ENCODE measurements at places on chromosomes 7 and 10.

DNA sequence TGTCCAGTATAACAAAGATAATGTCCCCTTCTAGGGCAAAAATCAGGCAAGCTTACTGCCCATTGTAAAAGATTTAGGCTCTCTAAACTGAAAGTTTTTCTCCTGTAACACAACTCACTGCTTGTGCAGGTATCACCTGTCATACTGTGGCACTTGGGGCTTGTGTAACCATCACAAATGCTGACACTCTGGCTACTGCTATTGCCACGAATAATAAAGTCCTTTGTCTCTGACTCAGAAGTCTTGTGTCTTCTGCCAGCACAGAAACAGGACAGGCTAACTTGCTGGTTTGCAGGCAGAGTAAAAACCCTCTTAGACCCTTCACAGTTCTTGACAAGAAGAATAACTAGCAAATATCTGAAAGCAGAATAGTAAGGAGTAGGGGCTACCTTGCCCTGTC, 273.9 kb downstream of the RPS24 start:
- DNase-seq: no peak

DNA sequence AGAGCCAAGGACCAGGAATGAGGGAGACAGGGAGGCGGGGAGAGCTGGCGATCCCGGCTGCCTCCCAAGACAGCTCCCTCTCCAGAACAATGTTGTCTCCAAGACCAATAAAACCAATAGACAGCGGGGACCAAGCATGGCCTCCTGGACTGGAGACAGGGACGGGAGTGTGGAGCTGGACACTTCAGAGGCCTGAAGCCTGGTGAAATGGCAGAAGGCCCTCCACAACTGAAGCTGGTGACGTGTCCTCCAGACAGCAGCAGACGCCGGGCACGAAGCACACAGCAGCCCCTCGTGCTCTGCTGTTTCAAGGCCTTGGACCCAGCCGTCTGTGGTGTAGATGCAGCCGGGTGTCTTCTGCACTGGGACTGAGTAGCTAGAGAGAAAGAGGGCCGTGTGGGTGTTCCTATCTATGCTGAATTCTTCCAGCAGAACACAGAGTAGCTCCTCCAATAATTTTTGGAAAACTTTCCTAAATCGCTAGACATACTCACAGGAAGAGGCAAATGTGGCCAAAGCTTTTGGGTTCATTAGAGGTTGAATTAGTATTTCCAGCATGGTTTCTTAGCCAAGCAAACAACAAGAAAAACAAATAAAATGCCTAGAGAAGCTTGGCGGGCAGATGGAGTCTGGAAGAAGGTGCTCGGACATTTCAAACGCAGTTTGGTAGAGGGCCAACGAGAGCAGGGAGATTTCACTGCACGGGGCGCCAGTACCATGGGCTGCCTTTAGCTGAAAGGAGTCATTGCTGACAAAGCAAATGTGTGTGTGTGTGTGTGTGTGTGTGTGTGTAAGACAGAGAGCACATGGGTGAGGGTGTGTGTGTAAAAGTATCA, 570.4 kb downstream of the TCERG1L start:
- DNase-seq: no peak

DNA sequence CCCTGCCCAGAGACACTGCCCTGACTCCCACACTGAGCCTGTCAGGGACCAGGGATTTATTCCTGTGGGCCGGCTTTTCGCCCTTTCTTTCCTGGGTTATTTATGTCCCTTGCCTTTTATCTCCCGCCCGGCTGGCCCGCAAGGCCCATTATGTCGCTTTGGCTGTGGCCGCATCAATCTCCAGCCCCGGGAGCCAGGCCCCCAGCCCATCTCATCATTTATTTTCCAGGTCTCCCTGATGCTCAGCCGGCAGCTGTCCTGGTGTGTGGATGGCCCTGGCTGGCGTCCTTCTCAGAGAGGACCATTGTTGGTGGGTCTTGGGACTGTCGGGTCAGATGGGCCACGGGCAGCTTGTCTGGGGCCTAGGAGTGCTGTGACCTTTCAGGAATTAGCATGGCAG, 82.3 kb downstream of the FAM241B start:
- DNase-seq: no peak

- no peak for DNase-seq
Measured at GRCh38 chr10:62790019-62790555, 14.4 kb upstream of the ADO start.

DNA sequence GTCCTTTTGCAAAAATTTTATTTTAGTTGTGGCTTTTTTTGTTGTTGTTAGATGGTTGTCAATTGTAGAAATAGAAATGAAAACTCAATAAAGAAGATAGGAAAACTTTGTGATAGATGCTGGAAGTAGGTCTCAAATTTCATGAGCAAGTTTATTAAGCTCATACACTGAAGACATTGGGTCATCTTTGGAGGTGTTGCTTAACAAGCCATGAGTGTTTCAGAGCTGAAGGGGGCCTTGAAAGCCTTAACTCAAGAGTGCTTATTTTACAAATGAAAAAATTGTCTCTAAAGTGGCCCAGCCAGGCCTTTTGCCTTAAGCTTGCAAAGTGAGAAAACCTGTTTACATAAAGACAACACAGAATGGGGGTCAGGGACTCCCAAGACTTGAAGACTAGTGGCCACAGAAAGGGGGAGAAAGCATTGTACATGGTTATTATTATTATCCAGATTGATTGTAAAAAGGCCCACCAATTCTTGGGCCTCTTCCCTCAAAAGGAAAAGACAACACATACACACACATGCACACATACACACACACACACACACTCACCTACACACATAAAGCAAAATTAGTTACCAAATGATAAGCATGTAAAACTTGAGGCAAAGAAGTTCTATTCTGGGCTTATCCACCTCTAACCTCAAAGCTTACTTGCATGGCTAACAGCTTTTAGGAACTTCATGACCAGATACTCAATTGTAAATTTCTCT, 49.7 kb upstream of the GLCCI1 start:
- peak; percentile 9 for DNase-seq

DNA sequence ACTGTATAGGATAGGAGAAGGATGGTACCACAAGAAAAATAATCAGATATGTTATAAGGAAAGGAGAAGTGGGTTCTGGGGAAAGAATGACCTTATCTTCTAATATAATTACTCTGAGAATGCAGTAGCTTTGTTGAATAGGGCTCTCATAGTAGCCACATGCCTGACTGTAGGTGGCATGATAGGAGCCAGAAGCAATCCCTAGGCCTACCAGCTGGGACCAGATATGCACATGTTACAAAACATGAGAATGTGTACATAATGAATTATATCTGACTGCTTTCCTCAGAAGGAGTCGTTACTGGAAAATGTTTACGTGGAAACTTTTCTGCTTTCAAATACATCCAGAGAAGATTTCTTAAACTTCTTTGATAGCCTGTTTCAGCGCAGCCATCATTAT, 53.2 kb upstream of the FAM3C start:
- DNase-seq: peak; percentile 30

- peak; percentile 90 for DNase-seq
Measured at GRCh38 chr10:71998840-71999194, 34.6 kb downstream of the CHST3 start.

GRCh38 chr7:80134536-80135308, at the start of gene GNAI1:
Gene GNAI1, plus strand, starts transcription at chr7:80134831. Its CDS starts 330 bp downstream, at chr7:80135161.
- DNase-seq: peak; percentile 87

GRCh38 chr7:132856416-132856815, 225.5 kb downstream of the CHCHD3 start:
- no peak for DNase-seq

GRCh38 chr7:31890766-31891165, 179.4 kb downstream of the PDE1C start:
- DNase-seq: no peak

DNA sequence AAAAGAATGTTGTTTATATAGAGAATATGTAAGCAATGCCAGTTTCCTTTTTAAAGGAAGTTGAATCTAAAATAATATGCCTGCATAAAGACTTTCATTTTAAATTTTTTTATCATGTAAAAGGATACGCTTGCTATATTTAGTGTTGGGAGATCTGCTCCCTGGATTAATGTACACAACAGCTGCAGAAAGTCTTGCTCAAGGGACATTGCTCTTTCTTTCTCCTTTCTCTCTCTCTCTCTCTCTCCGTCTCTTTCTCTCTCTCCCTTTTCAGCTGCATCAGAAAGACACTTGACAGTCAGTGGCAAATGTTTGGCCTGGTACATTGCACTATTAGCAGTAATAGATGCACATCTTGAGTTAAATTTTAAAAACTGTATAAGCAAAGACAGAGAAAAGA, 739 bp downstream of the MYPN start:
- DNase-seq: peak; percentile 25

DNA sequence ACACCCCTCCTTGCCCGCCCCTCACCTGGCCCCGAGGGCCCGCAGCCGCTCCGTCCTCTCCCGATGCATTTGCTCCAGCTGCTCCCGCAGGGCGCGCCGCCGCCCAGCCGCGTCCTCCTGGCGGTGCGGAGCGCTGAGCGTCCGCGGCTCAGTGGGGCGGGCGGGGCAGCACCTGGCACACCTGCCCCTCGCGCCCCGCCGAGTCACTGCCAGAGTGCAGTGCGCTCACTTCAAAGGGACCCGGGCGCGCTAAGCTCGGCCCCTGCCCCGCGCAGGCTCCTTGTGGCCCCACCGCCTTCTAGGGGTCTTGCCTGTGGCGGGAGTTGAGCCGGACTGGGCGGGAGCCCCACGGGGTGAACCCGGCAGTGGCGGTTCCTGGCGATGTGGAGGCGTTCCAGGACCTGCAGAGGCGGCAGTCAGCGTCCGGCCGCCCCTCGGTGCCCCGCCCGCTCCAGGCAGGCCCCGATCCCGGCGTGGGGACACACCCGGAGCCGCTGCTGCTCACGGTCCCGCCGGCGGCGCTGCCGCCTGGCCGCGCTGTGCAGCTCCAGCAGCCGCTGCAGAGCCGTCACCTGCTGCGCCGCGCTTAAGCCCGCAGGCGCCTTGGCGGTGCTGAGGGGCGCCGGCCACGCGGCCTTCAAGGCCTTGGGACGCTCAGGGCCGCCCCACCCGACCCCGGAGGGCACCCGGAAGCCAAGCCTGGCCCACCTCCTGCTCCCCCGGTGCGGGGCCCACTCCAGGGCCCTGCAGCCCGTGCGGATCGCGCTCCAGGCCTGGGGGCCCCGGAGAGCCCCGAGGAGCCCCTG, 6.7 kb downstream of the ATP6V1F start:
- peak; percentile 38 for DNase-seq

DNA sequence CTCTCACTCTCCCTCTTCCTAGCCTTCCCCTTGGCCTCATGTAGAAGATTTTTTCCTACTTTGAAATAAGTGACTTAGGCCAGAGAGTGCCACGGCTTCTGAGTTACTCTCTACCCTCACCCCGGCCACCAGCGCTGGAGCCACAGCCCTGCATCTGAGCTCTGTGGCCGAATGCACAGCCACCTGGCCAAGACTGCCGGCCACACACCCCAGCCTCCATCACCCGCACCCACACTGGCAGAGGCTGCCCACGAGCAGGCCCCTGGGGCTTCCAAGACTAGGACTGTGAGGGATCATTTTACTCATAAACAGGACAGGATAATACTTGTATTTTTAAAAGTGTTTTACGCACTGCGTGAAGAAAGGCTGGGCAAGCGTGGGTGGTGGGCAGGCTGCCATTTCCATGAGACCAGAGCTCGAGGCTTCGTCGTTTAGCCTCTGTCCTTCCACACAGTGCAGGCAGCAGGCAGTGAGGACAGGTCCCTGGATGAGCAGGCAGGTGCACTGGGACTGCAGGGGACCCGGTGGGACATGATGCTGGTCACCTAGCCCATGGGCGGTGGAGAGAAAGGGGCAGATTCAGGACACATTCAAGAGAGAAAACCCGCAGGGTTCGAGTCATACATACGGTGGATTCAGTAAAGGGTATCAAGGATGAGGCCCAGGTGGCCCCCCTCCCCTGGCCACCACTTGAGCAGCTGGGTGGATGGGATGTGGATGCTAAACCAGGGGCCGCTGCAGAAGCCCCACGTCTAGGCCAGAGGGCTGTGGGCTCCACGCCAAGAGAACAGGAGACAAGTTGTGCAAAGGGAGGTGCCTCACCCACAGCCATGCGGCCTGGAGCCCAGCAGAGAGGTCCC, 35.5 kb upstream of the RNF32 start:
- no peak for DNase-seq

- peak; percentile 14 for DNase-seq
Measured at GRCh38 chr10:3126741-3127346, 45.7 kb downstream of the PITRM1 start.

DNA sequence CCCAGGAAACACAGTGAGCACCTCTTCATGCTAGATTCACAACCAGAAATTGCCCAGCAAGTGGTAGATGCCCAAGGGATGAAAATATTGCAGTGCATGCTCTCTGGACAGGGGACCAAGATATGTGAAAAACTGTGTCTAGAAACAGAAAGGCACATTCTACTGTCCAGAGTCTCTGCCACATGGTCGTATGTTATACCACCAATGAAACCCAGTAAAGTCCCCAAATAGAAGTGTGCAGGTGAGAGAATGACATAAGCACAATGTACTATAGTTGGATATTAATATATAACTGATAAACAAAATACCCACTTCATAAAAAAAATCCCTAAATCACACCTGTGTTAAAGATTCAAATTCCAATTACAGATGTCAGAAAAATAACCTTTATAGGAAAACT, 43.8 kb downstream of the RASGEF1A start:
- DNase-seq: no peak

DNA sequence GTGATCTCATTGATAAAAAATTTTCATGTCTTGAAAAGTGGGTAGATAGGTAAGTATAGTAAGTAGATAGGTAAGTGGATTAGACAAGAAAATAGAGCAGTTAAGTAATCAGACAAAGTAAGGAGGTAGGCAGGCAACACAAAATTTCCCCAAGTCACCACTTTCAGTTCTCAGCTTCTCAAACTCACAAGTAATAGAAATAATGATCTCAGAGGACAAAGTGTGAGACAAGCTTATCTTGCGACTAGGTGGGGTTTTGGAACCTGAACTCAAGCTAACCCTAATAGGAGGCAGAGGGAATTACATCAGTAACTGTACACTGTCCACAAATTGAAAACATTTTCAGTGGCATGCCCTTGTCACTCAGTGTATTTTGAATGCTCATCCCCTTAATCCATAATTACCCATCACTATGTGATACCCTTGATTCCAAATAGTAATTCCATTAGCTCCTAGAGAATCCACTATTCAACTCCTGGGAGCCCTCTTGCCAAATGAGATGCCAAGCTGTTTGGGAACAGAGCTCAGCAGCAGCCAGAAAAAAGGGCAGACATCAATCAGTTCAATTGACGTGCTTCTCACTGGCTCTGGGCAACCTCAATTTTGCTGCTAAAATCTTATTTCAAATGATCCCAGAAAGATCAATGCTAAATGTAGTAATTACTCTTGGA, 703.2 kb downstream of the XPNPEP1 start:
- no peak for DNase-seq

DNA sequence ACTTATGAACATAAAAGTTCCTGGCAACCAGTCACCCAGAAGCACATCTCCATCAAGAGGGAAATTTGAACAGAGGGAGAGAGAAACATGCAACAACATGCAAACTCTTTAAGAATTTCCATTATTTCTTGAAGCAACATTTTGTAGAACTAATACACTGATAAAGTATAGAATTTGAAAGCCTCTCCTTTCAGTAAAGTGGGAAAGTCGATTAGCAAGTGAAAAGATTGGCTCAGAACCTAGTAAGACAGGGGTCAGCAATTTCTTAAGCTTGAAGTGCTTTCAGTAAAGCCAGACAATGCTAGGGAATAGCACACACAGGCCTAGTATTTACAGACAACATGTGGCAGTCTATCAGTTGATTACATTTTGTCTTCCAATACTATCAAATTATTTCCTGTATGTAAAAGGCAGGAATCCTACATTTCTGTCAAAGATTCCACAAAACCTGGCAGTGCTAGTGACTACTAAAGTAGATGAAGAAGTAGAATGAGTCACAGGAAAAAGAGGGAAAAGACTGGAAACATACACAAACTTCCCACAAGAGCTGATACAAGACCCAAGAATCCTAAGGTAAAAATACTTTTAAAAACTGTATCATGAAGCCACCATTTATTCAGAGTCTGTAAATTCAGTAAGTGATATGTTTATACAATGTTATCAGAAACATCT, 25.2 kb downstream of the DNAJC1 start:
- DNase-seq: peak; percentile 67

GRCh38 chr7:142739923-142740492, 9.3 kb upstream of the PRSS1 start:
- DNase-seq: no peak
